Renal cortical epithelial cell (primary cell): ENCODE measurements at places on chromosomes 6 and 20. TPM values are rescaled to one million over a fixed set of nuclear protein-coding genes. Genes with fewer than 3 reads are reported as not detected.

DNA sequence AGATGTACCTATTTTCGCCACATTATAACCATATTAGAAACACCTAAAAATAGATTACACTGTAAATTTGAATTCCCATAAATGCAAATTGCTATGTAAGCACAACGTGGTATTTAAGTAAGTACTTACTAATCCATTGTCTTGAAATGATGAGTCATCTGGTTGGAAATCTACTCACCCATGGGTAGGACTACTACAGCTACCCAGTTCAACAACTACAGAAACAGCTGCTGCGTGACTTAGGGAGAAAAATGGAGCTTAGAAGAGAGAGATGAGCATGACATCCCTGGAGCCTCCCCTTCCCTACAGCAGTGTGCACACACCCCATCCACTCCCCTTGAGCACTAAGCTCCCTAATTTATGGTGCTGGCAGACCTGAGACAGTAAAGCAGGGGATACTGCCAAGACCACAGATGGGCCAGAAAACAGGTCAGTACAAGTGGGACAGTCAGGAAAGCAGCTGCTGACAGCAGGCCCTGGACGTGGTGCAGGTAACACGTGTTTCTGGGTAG lies 26.9 kb downstream of the RRAGD start:
- DNase-seq: peak; percentile 92

GRCh38 chr20:40956542-40957264 lies 71.9 kb upstream of the TOP1 start:
- no peak for DNase-seq

- DNase-seq: no peak
These were observed 10.0 kb upstream of the LATS1 start for GRCh38 chr6:149727793-149728498.

- DNase-seq: no peak
These were observed 137.8 kb downstream of the CENPW start for GRCh38 chr6:126477678-126478077.

- no peak for DNase-seq
These were observed 868.9 kb downstream of the PHF3 start for GRCh38 chr6:64504503-64504902.

The FNDC11 gene
- 0.69 and 0.85 TPM in 2 replicates for total RNA-seq

- peak; percentile 27 for DNase-seq
These were observed 61.4 kb downstream of the IL22RA2 start for GRCh38 chr6:137112067-137112355.

The PREX1 gene
- under 0.01 and 1.5 TPM in 2 replicates for total RNA-seq

- DNase-seq: peak; percentile 39
These were observed 926 bp downstream of the PEX3 start for GRCh38 chr6:143451531-143451930.

DNA sequence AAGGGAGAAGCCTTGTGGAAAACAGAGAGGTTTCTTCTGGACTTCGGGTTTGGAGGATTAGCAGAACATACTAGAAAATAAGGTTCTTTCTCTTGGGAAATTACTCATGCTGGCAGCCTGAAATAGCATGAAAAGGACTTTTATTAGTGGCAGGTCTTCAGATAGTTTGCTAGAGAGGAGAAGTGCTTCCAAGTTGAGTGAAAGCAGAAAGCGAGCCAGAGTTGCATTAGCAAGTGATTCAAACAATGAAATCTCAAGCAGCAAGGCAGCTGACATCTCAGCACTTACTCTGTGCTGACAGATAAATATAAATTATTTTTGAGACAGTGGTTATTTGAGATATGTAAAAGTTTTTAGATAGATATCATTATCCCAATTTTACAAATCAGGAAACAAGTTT lies 91.9 kb downstream of the PLCB4 start:
- DNase-seq: no peak

DNA sequence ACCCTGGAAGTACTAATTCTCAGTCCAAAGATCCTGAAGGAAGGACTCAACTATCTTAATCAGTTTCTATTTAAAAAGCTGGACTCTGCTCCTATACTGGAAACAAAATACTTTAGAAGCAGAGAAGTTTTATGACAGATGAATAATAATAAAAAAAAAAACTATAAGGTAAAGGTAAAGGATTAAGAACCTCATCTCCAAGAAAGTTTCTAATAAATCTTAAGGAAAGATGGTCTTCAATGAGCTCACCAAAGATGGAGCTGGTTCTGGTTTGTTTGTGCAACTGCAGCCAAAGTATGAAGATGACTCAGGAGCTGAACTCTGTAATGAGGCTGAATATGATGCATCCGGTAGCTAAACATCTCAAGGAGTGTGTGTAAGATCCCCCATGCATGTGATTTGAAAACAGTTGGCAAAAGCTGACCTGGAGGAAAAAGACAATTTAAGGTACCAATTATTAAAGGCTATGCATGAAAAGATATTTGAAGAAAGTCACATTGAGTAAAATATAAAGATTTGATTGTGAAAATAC lies 25.2 kb downstream of the MED23 start:
- peak; percentile 57 for DNase-seq

The MAS1L gene
- not detected in 2 replicates for total RNA-seq

DNA sequence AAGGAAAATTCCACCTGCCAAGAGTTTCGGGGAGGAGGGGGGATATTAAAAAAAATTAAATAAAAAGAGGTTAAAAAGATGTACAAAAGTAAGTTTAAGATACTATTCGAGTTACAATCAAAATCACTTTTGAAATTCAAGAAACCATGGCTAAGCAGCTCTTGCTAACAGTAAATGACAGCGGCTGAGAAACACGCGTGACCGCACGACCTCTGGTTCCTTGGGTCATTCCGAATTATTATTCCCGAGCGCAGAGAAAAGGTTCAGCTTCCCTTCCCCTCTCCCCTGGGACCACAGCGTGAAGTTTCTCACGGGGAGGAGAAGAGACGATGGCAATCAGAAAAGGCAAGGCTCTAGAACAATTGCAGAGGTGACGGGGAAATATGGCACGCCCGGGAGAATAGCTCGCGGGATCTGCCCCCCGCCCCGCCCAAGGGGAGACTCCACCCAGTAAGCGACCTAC lies 496 bp downstream of the TMEM242 start:
- no peak for DNase-seq

The SPINT4 gene
- total RNA-seq: not detected in 2 replicates

DNA sequence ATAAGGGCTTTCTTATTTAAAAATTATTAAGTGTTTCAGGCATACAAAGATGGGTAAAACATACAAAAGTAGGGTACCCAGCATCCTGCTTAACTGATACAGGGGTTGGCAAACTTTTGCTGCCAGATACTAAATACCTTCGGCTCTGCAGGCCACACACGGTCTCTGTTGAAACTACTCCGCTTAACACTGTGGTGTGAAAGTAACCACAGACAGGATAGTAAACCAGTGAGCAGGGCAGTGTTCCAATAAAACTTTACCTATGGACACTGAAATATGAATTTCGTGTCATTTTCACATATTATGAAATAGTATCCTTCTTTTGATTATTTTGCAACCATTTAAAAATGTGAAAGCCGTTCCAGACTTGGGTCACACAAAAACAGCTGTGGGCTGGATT lies 92.4 kb downstream of the EYA2 start:
- DNase-seq: no peak

The MYB gene
- 0.87 TPM in 1 of 2 replicates, not detected in the other for total RNA-seq

GRCh38 chr20:13213335-13213734 lies 7.7 kb upstream of the ISM1 start:
- DNase-seq: peak; percentile 68

GRCh38 chr6:43809417-43810305 lies 39.6 kb downstream of the VEGFA start:
- peak; percentile 58 for DNase-seq

GRCh38 chr20:40046703-40047102 lies 642.3 kb downstream of the MAFB start:
- DNase-seq: no peak

GRCh38 chr6:90139272-90139817 lies 157.3 kb downstream of the BACH2 start:
- no peak for DNase-seq

DNA sequence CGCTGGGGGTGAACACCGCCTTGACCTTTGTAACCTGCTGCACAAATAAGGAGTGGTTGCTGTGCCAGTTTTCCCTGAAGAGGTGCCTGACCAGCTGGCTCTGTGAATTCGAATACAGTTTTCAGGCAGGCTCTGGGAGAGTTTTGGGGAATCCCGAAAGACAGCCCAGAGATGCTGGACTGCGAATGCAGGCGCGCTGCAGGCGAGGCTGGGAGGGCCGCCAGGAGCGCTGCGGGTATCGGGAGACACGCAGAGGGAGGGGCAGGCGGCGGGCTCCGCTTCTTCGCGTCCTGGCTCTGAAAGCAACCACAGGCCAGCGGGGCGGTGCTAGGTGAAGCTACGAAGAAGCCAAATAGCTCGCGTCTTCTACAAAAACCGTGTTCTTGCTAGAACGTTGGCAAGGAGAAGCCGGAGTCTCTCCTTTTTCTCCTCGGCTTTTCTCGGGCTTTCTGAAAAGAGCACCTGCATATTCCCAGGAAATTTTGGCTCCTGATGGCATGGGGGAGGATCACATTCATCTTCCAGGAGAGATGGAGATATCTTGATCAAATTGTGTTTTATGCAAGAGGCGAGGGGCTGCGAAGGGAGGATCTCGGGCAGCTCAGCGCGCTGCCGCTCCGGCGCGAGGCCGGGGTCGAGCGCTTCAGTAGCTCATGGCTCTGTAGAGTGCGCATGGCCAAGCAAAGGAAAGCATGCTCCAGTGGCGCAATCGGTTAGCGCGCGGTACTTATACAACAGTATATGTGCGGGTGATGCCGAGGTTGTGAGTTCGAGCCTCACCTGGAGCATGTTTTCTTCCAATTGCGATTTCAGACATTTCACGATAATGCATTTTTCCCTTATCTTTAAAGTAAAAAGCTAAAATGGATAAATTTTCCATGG lies 158.1 kb upstream of the ZNF184 start:
- peak; percentile 17 for DNase-seq

GRCh38 chr6:130978660-130979396 lies 84.2 kb downstream of the EPB41L2 start:
- DNase-seq: no peak

The SMLR1 gene
- total RNA-seq: not detected in 2 replicates

DNA sequence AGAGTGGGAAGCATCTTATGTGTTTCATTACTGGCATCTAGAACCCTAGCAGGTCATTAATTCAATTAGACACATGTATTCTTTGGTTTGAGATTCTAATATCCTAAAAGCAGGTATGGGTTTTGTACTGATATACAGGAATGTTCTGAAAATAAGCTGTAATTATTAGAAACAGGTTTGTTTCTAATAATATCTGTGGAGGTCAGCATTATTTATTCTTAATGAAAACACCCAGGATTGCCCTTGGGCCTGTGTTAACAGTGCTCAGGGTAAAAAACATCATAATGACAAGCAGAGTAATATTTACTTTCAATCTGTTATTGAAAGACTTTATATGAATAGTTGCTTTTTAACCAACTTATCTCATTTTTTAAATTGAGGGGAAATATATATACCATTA lies 8.0 kb upstream of the TULP4 start:
- DNase-seq: no peak

GRCh38 chr6:135810486-135810885 lies 41.0 kb upstream of the PDE7B start:
- DNase-seq: no peak

The DUSP15 gene
- 0.15 TPM in 1 of 2 replicates, not detected in the other for total RNA-seq

GRCh38 chr20:39112178-39112743 lies 150.1 kb downstream of the DHX35 start:
- peak; percentile 11 for DNase-seq

The ZSCAN9 gene
- total RNA-seq: 16.3 and 23.7 TPM in 2 replicates

The SALL4 gene
- 0.15 and 0.35 TPM in 2 replicates for total RNA-seq

DNA sequence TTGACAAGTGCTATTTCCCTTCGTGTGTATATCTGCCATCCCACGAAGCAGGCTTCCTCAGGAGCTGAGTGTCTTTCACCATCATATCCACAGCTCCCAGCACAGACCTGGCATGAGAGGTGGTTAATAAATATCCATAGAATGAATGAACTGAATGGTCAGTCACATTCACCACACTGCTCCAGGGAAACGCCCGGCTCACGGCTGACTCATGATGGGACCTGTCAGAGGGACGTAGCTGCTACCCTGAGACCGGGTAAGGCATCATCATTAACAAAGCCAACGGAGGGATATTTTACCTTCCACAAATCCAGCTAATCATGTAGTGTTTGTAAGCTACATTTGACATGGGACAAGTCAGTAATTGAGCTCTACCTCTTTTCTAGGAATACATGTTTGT lies 12.5 kb downstream of the AGPAT4 start:
- peak; percentile 86 for DNase-seq
